ENCODE measurements at places on chromosomes 5 and 9.

DNA sequence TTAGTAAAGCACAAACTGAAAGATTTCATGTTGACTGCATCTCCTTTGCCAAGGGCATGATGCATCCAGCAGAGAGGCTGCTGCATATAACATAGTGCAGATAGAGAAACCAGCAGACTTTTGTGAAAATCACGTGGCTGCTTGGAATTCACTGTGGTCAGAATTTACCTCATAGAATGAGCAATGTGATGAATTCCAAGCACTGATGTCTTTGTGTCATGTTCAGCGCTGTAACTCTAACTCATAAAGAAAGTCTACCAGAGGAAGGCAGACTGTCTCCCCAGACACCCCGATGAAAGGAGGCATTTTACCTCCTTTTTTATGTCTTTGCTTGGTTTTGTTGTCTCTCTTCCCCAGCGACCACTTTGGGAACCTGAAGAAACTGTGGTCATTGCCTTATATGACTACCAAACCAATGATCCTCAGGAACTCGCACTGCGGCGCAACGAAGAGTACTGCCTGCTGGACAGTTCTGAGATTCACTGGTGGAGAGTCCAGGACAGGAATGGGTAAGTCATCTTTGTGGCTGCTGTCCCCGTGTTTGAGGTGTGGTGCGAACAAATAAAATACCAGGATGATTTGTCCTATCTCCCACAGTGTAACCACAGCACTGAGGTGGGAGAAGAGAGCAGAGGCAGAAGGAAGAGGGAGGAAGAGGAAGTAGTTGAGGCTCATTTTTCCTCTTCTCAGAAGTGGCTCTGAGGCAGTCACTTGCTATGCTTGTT lies 42.0 kb downstream of the ITK start:
- DNase-seq: no peak

DNA sequence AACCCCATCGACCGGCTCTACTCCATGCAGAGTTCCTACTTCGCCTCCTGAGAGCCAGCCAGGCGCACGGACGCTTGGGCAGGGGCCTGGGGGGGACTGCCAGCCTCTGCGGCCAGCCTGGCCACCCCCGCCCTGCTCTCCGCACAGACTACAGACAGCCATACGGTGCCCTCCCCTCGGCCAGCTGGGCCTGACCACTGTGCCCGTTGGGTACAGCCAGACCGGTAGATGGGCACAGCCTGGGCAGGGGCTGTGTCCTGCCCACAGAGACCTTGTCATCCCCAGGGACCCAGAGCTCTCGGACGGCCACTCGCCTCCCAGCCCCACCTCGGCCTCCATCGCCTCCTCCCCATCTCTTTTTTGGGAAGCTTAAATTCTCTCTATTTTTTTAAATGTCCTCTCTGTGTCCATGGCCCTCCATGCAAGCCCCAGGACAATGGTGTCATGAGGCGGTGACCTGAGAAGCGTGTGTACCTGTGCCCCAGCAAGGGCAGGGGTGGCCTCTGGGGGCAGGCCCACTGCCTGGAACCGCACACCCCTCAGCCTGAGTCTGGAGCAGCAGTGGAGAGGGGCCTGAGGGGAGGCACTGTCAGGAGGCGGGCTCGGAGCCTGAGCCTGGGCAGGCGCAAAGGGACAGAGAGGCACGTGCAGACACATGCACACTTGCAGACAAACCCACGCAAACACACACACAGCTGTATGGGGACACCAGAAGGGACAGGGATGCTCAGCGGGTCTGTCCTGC lies 82.8 kb downstream of the LMX1B start:
- no peak for DNase-seq

DNA sequence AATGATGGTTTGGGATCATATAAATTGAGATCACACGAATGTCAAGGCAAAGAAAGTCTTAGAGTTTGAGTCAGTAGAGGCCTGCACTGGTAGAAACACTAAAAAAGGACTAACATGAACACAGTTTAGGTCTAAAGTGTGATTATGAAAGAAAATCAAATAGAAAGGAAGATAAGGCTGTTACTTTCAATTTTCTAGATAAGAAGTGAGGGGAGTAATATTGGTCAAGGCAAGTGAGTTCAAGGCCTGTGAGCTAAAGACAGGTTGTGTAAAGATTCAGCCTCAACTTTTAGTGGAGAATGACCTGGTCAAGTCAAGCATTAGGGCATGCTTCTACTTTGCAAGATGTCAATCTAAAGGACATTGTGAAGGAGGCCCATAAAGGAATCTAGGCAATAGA lies 19.0 kb downstream of the VLDLR start:
- no peak for DNase-seq

GRCh38 chr5:149280802-149281201 lies 9.1 kb downstream of the AFAP1L1 start:
- no peak for DNase-seq

- no peak for DNase-seq
Measured at GRCh38 chr9:134946663-134947062, 29.0 kb upstream of the FCN1 start.

DNA sequence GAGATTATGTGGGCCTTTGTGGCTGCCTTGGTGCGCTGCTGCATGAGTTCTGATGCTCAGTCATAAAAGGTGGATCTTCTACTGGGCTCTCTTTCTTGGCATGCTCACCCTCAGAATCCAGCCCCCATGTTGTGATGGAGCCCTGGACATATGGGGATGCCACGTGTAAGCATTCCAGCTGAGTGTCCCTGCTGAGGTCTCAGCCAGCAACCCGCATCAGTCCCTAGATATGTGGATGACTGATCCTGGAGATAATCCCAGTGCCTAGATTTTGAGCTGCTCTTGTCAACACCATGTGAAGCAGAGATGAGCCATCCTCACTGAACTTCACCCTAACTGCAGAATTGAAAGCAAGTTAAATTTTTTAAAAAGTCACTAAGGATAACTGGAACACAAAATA lies 390.1 kb downstream of the DMRT2 start:
- no peak for DNase-seq

- DNase-seq: no peak
Measured at GRCh38 chr9:115254287-115255180, 136.6 kb upstream of the TNC start.

All from HuH-7 (cell line).